Cardiac fibroblast (primary cell): ENCODE measurements at places on chromosomes 5 and 9.

GRCh38 chr9:22170556-22170955 lies 161.5 kb upstream of the CDKN2B start:
- DNase-seq = peak; percentile 66

GRCh38 chr9:136175616-136176197 lies 29.2 kb downstream of the LHX3 start:
- DNase-seq = no peak

- peak; percentile 43 for DNase-seq
Measured at GRCh38 chr9:18743971-18744370, 270.0 kb downstream of the ADAMTSL1 start.

- DNase-seq = peak; percentile 2
Measured at GRCh38 chr5:117652036-117652957, 1077.7 kb upstream of the SEMA6A start.

- DNase-seq = no peak
Measured at GRCh38 chr5:73301208-73301901, 128.4 kb downstream of the TMEM174 start.

GRCh38 chr5:29085142-29085541 lies 2046.8 kb upstream of the CDH9 start:
- no peak for DNase-seq

GRCh38 chr5:124725040-124725434 lies 21.4 kb downstream of the ZNF608 start:
- no peak for DNase-seq

DNA sequence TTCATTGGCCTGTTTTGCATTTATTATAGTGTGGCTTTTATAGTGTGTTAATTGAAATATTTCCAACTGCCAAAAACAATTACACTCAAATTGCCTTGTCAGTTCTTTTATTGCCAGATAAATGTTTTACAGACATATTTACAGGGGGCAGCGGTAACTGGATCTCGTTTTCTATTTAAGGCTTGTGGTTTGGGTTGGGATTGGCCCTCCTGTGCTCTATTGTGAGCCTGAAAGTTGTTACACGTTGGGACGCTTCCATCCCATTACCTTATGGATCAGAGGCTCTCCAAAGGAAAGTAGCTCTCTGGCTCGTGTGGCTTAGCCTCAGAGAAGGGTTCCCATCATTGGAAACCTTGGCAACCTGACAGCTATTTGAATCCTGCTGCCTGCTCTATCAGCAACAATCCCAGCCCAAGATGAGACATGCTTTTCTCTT lies 20.8 kb downstream of the DNAI1 start:
- DNase-seq = no peak

- DNase-seq = no peak
Measured at GRCh38 chr9:89734600-89735041, 129.8 kb downstream of the GADD45G start.

DNA sequence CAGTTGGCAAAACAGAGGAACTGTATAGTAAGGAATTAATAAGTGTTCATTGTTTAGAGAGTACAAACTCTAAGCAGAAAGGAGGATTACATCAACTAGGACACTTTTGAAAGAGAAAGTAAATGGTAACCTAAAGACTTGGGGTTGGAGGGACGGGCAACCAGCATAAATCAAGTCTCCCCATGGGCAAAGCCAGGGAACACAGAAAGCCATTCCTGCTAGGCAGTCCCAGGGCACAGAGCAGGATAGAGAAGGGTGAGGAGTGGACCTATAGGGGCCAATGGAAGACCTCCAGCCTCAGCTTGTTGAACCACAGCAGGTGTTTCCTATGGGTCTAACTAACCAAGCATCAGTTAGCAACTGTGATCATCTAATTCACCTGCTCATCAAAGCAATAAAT lies 9.2 kb upstream of the ERAP1 start:
- DNase-seq = no peak

DNA sequence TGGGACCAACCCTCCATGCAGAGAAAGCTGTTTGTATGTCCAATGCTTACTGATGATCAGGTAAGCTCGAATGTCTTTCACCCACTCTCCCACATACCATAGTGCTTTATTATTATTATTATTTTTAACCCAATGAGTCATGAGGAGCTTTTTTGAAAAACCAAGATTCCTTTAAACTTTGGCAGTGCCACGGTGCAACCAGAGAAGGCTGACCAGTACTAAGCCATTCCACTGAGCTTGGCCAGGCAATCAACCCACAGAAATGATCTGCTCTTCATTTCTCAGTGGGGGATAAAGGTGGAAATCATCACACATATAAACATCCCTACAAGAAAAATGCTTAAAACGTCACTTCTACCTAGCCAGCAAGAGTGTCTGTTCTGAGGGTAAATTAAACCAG lies 35.5 kb downstream of the JAKMIP2 start:
- DNase-seq = no peak

DNA sequence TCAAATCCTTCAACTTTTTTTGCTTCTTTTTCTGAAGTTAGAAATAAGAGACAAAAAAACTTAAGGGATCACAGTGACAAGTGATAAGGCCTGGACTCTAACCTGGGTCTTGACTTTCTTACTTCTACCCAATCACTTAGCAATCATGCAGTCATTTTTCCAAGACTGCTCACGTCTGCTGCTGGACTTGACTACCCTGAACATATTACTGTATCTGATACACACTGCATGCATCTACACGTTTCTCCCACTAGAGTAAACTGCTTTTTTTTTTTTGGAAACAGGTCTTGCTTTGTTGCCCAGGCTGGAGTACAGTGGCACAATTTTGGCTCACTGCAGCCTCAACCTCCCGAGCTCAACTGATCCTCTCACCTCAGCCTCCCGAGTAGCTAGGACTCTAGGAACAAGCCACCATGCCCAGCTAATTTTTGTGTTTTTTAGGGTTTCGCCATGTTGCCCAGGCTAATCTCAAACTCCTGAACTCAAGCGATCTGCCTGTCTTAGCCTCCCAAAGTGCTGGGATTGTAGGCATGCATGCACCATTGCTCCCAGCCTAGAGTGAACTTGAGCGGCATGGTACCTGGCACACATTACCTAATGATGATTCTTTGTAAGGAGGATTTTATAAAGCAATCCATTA lies 7.4 kb downstream of the PLIN2 start:
- DNase-seq = no peak

DNA sequence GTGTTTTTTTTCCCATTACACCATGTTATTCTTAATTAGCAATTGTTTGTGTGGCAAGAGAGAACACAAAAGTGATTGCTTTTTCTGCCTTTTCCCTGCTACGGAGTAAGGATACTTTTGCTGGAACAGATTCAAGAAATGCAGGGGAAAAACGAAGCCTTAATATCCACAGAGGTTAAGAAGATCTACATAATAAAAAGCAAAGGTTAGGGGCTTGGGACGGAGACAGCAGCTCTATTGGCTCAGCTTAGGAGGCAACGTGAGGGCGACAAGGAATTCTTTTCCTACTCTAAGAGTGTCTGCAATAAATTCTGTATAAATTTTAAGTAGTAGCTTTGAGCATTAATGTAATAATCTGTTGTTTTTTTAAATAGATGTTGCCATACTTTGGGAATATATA lies 693.3 kb downstream of the DTWD2 start:
- DNase-seq = no peak

DNA sequence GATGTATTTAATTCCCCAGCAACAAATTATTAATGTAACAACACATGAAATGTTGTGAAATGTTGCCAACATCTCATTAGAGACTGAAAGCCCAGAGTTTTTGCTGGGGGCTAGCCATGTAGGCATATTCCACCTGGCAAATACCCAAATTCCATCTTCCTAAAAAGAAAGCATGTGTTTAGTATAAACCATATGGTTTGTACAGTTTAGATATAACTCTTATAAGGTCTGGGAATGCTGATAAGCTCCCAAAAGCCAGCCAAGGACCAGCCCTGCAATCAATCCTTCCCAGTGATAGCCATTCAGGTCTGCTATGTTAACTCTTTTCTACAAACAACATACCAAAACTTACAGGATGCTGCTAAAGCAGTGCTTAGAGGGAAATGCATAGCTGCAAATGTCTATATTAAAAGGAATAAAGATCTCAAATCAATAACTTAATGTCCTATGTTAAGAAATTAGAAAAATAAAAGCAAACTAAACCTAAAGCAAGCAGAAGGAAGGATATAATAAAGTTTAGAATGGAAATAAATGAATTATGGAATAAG lies 158.9 kb downstream of the AUH start:
- DNase-seq = no peak

DNA sequence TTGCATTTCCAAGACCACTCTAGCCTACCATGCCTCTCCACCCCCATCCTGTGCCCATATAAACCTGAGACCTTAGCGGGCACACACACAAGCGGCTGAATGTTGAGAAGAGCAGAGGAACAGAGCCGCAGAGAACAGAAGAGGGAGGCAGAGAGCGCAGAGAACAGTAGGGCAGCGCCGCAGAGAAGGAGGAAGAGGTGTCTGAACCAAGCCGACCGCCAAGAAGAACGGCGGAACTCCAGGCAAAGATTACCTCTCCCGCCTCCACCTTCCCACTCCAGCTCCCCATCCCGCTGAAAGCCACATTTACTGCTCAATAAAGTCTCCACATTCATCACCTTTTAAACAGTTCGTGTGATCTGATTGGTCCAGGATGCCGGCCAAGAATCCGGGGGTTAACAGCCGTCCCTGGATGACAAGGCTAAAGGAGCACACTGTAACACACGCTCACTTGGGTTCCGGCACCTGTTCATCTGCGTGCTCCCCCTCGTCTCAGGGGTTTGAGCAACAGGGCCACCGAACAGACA lies 33.2 kb downstream of the GRIN3A start:
- DNase-seq = no peak

- DNase-seq = no peak
Measured at GRCh38 chr5:112512901-112513300, 93.8 kb upstream of the EPB41L4A start.

DNA sequence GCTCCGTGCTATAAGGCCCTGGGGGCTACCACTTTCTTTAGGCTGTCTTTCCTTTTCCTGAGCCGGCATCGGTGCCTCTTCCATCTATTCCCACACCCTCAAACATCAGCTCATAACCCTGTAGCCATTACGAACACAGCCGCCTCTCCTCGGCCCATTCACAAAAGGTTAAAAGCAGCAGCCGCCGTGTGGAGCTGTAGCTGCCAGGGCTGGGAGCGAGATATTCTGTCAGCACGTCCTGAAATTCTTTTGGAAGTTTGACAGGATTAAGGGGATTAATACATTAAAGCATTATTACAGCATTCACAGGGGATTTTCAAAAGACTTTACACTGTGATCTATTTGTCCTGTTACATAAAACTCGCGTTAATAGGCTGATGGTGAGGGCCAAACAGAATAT lies 428.2 kb downstream of the CDK5RAP2 start:
- DNase-seq = no peak

- DNase-seq = peak; percentile 34
Measured at GRCh38 chr5:151451626-151452520, 4.5 kb downstream of the SLC36A1 start.

GRCh38 chr5:178349075-178349511 lies 116.5 kb upstream of the PHYKPL start:
- no peak for DNase-seq

- DNase-seq = no peak
Measured at GRCh38 chr5:87002485-87002884, 265.2 kb upstream of the RASA1 start.

GRCh38 chr9:84254972-84255371 lies 85.6 kb downstream of the SLC28A3 start:
- DNase-seq = no peak

- DNase-seq = no peak
Measured at GRCh38 chr9:36867672-36868471, 166.2 kb downstream of the PAX5 start.

GRCh38 chr5:179292681-179293635 lies 52.3 kb downstream of the ADAMTS2 start:
- DNase-seq = no peak

GRCh38 chr9:21505425-21506179 lies 23.5 kb upstream of the IFNE start:
- DNase-seq = peak; percentile 29

DNA sequence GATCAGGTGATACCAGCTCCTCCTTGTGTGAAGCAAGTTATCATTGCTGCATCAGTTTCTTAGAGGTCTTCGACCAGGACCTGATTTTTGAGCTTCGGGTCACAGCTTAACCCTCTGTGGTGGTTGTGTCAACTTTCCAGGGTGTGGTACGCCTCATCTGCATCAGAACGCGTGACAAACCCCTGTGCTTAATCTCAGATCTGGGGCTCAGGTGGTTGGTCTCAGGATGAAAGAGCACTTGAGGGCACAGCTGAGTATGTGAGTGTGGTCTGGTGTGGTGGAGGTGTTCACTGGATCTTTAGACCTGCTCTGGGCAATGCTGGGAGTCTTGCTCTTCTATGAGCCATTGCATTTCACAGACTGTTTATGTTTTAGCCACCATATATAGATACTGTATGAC lies 64.1 kb downstream of the OSTF1 start:
- DNase-seq = no peak

- DNase-seq = no peak
Measured at GRCh38 chr5:81070571-81071255, 110.5 kb downstream of the RASGRF2 start.

DNA sequence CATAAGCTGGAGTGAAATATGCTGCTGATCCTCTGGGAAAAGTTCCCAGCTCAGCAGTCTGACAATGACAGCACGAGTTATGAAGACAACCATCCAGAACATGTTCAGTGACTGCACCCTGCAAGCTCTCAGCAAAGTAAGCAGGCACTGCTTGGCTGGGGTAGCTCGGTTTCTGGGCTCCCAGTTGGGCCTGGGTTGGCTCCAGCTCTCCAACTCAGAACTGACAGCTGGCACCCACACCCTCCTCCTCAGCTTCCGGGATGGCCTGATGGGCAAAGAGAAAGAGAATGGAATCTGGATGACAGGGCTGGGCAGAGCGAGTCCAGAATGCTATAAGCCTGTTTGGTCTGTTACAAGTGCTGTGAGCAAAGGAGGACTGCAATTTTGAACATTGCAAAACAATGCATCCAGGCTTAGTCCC lies 185.0 kb downstream of the CSNK1G3 start:
- peak; percentile 78 for DNase-seq

- no peak for DNase-seq
Measured at GRCh38 chr9:92931606-92932005, 15.7 kb upstream of the FGD3 start.
